ENCODE measurements at places on chromosomes 6 and 20. TPM values are rescaled to one million over a fixed set of nuclear protein-coding genes. Genes with fewer than 3 reads are reported as not detected.

CABLES2 gene
- 5.9 TPM for total RNA-seq

ETV7 gene
- 0.13 TPM for total RNA-seq

SRMS gene
- not detected for total RNA-seq

PBOV1 gene
- not detected for total RNA-seq

FOXS1 gene
- 1.6 TPM for total RNA-seq

COQ3 gene
- 12.4 TPM for total RNA-seq

LY86 gene
- total RNA-seq = not detected

DSP gene
- 56.3 TPM for total RNA-seq

DEFB113 gene
- total RNA-seq = not detected

BCKDHB gene
- total RNA-seq = 5.6 TPM

PSORS1C2 gene
- total RNA-seq = not detected

HLA-DQB1 gene
- total RNA-seq = not detected

BANF2 gene
- total RNA-seq = not detected

RFX6 gene
- total RNA-seq = not detected

BPIFB4 gene
- total RNA-seq = not detected

WASF1 gene
- total RNA-seq = 12.7 TPM

Measured in A549 treated with DMSO at 1 μM for 4 hours (cell line).